A673 (cell line): ENCODE measurements at places on chromosomes 13 and 19. TPM values are rescaled to one million over a fixed set of nuclear protein-coding genes. Genes with fewer than 3 reads are reported as not detected.

DNA sequence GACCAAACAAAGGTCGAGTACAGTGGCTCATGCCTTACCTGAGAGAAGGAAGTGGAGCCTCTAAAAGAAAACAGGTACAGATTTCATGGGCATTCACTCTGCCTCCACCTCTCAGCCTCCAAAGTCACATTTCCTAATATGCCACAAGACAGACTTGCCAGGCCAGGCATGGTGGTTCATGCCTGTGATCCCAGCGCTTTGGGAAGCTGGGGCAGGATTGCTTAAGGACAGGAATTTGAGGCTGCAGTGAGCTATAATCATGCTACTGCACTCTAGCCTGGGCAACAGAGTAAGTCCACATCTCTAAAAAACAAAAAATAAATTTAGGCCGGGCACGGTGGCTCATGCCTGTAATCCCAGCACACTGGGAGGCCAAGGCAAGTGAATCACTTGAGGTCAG is 10.9 kb upstream of the DNMT1 start:
- no peak for DNase-seq
- H3K27ac ChIP-seq = no peak overlapping the region
- H3K4me1 ChIP-seq = no peaks in the 10 kb centered on the region
- no peaks in the 10 kb centered on the region for H3K36me3 ChIP-seq
- H3K4me3 ChIP-seq = no peak overlapping the region
- no peaks in the 10 kb centered on the region for H3K27me3 ChIP-seq

- peaks cover 17% of the 10 kb centered on the region for H3K36me3 ChIP-seq
- no peaks in the 10 kb centered on the region for H3K27me3 ChIP-seq
- peak within 1 kb of the TSS; percentile 94 for H3K27ac ChIP-seq
- peak within 1 kb of the TSS; percentile 86 for H3K4me3 ChIP-seq
- no peak for DNase-seq
These were observed at the start of gene HSPB6 for GRCh38 chr19:35756377-35757230. Gene HSPB6 (minus strand): TSS chr19:35757029. CDS start chr19:35757008, 21 bp downstream.

- no peak for DNase-seq
- peaks cover 3% of the 10 kb centered on the region for H3K27me3 ChIP-seq
- no peak overlapping the region for H3K27ac ChIP-seq
- no peaks in the 10 kb centered on the region for H3K4me1 ChIP-seq
- H3K4me3 ChIP-seq = no peak overlapping the region
- no peaks in the 10 kb centered on the region for H3K36me3 ChIP-seq
These were observed 13.5 kb upstream of the EBI3 start for GRCh38 chr19:4215807-4216206.

- H3K27me3 ChIP-seq = no peaks in the 10 kb centered on the region
- no peak overlapping the region for H3K27ac ChIP-seq
- H3K36me3 ChIP-seq = no peaks in the 10 kb centered on the region
- peak; percentile 63 for DNase-seq
These were observed 11.0 kb downstream of the TSHZ3 start for GRCh38 chr19:31338069-31338776.

DNA sequence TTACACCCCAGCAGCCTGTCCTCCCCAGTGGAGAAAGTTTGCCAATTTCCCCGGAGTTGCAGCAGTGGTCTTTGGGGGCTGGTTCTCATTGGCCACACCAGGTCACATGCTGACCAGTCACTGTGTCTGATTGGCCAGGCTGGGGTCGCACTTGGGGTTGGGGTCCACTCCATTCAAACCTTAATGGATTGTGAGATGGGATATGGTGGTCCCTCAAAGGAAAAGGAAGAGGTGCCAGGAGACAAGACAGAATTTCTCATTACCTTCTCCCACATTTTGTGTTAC is 3.4 kb downstream of the PPM1N start:
- no peaks in the 10 kb centered on the region for H3K36me3 ChIP-seq
- peaks cover 20% of the 10 kb centered on the region for H3K4me1 ChIP-seq
- no peak overlapping the region for H3K4me3 ChIP-seq
- DNase-seq = no peak

Gene GPC6
- 23.3 and 23.4 TPM in 2 replicates for total RNA-seq

DNA sequence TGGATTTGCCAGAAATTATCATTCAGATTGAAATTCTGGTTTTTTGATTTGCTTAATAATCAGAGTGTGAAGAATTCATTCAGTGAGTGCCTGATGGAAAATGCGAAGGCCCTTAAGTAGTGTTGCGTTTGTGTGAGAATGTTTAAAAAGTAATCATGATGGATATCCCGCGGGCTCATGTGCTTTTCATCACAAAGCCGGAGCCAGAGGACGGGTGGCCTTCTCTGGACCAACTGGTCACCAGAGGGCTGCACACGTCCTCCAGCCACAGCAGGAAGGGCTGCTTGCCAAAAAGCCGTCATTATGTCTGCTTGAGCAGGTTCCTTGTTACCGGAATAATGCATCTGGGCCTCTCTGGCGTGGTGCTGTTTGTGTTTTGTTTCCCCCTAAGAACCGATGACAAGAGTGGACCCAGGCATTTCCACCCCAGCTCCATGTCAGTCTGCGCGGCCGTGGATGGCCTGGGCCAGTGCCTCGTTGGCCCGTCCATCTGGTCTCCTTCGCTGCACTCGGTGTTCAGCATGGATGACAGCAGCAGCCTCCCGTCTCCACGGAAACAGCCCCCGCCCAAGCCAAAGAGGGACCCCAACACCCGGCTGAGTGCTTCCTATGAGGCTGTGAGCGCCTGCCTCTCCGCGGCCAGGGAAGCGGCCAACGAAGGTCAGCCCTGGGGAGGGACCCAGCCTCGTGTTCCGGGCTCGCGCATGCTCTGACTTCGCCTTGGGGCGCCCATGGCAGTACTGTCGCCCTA is 497.7 kb downstream of the MYO16 start:
- DNase-seq = no peak
- no peaks in the 10 kb centered on the region for H3K27me3 ChIP-seq
- H3K27ac ChIP-seq = no peak overlapping the region
- peaks cover 60% of the 10 kb centered on the region for H3K4me1 ChIP-seq

DNA sequence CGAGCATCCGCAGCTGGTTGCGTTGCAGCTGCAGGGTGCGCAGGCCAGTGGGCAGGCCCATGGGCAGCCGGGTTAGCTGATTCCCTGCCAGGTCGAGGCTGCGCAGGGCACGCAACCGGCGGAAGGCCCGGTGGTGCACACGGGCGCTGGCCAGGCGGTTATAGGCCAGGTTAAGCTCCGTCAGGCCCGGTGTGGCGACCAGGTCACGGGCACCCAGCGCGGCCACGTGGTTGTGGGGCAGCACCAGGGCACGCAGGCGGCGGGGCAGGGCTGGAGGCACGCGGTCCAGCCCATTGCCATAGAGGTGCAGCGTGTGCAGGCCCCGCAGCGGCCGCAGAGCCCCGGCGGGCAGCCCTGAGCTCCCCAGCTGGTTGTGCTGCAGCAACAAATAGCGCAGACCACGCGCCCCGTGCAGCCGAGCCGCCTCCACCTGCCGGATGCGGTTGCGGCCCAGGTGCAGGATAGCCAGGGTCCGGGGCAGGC is 5.3 kb downstream of the PODNL1 start:
- H3K27me3 ChIP-seq = no peaks in the 10 kb centered on the region
- no peak for DNase-seq
- no peak overlapping the region for H3K4me3 ChIP-seq
- no peak overlapping the region for H3K27ac ChIP-seq
- peaks cover under 1% of the 10 kb centered on the region for H3K36me3 ChIP-seq

Gene COX7A1
- total RNA-seq = not detected in 2 replicates

DNA sequence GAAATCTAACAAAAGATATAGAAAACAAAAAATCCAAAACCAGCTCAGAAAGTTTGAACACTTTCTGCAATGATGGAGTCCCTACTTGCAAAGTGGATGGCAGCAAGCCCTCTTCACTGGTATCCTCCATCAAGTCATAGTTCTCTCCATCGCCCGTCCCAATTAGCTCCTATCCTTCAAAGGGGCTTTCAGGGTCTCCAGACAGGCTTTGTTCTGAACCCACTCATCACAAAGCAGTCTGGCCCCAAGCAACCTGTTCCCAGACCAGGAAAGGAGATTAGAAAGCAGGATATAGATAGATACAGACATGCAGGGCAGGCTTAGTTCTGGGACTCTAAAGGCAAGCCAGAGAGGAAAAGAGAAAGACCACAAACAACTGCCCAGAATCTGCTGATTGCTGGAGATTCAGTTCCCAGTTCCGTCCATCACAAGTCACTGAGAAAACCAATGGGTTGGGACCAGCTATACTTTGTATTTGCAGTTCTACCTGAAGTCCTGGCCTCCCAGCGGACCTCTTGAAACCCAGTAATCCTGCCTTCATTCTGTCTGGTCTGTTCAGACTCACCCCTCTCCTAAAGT is 47.2 kb upstream of the EPHX3 start:
- H3K27me3 ChIP-seq = no peaks in the 10 kb centered on the region
- DNase-seq = no peak
- H3K36me3 ChIP-seq = no peaks in the 10 kb centered on the region
- H3K4me1 ChIP-seq = peaks cover 63% of the 10 kb centered on the region

DNA sequence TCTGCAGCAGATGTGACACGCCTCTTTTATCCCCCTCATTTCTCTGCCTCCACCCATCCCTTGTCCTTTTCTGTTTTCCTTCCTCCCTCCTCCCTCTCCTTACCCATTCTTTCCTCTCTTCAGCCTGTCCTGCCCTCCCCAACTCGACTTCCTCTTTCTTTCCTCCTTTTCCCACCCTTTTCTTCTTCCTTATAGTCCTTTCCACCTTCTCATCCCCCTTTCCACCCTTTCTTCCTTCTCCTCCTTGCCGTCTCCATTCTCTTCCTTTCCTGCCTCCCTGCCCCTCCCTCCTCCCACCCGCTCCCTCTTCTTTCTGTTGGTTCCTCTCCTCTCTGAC is 688 bp upstream of the ZNF71 start:
- H3K27me3 ChIP-seq = no peaks in the 10 kb centered on the region
- H3K36me3 ChIP-seq = peaks cover 17% of the 10 kb centered on the region
- no peak for DNase-seq
- H3K4me1 ChIP-seq = no peaks in the 10 kb centered on the region
- no peak overlapping the region for H3K27ac ChIP-seq

GRCh38 chr13:39789451-39789850 is 134.0 kb downstream of the COG6 start:
- no peak for DNase-seq
- H3K27me3 ChIP-seq = no peaks in the 10 kb centered on the region
- H3K4me1 ChIP-seq = peaks cover 21% of the 10 kb centered on the region
- H3K4me3 ChIP-seq = no peak overlapping the region
- no peak overlapping the region for H3K27ac ChIP-seq

DNA sequence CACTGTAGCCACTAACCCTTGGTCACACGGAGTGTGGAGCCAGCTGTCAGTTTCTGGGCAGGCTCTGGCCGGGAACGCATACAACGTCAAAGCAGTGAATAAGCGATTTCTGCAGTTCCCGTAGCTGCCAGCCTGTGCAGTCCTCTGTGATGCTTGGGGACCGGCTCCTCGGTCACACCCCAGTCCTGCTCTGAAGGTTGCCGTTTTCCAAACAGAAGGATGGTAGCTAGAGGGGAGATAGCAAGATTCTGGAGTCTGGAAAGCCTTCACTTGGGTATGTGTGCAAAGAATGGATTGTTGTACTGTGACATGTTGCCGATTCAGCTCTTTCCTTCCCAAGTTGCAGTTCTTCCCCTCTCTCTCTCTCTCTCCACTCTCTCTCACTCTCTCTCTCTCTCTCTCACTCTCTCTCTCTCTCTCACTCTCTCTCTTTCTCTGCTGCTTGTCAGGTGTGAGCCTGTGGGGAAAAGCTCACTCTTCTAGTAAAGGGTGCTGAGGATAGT is 38.7 kb upstream of the C1QTNF9 start:
- H3K36me3 ChIP-seq = no peaks in the 10 kb centered on the region
- peak overlapping the region; percentile 53 for H3K4me3 ChIP-seq
- H3K4me1 ChIP-seq = peaks cover 32% of the 10 kb centered on the region
- peak overlapping the region; percentile 97 for H3K27ac ChIP-seq
- peak; percentile 74 for DNase-seq
- H3K27me3 ChIP-seq = no peaks in the 10 kb centered on the region

Gene IGFL4
- total RNA-seq = not detected in 2 replicates

Gene PRRG2
- 1.5 and 1.9 TPM in 2 replicates for total RNA-seq

Gene PDX1
- total RNA-seq = not detected in 2 replicates

GRCh38 chr13:51603716-51604115 is 19.5 kb downstream of the WDFY2 start:
- peaks cover 43% of the 10 kb centered on the region for H3K4me1 ChIP-seq
- no peak for DNase-seq
- peaks cover 4% of the 10 kb centered on the region for H3K36me3 ChIP-seq
- no peak overlapping the region for H3K27ac ChIP-seq

- H3K36me3 ChIP-seq = no peaks in the 10 kb centered on the region
- no peak overlapping the region for H3K27ac ChIP-seq
- no peaks in the 10 kb centered on the region for H3K27me3 ChIP-seq
- DNase-seq = no peak
- no peak overlapping the region for H3K4me3 ChIP-seq
These were observed 6.9 kb upstream of the AP1M2 start for GRCh38 chr19:10593820-10594637.

GRCh38 chr19:27753622-27754021 is 1459.3 kb downstream of the UQCRFS1 start:
- H3K4me1 ChIP-seq = no peaks in the 10 kb centered on the region
- no peak overlapping the region for H3K4me3 ChIP-seq
- DNase-seq = no peak
- no peak overlapping the region for H3K27ac ChIP-seq
- H3K27me3 ChIP-seq = no peaks in the 10 kb centered on the region
- H3K36me3 ChIP-seq = no peaks in the 10 kb centered on the region

DNA sequence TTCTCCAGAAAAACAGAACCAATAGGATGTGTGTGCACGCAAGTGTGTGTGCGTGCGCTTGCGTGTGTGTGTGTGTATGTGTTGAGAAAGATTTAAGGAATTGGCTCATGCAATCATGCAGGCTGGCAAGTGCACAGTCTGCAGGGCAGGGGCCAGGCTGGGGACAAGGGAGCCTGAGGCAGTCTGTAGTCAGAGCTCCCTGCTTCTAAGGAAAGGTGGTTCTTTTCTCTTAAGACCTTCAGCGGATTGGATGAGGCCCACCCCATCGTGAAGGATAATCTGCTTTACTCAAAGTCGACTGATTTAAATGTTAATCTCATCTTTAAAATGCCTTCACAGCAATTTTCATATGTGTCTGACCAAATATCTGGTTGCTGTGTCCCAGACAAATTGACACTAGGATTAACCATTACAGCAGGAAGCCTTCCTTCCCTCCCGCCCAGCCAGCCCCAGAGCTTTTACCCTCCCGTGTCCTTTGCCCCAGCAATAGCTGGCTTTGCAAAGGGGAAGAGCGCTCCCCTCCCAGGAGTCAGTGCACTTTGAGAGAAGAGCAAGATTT is 15.0 kb upstream of the NAXD start:
- no peaks in the 10 kb centered on the region for H3K27me3 ChIP-seq
- no peaks in the 10 kb centered on the region for H3K36me3 ChIP-seq
- H3K4me3 ChIP-seq = no peak overlapping the region
- no peak overlapping the region for H3K27ac ChIP-seq

- peak overlapping the region; percentile 57 for H3K4me3 ChIP-seq
- H3K27me3 ChIP-seq = no peaks in the 10 kb centered on the region
- H3K27ac ChIP-seq = peak overlapping the region; percentile 80
- DNase-seq = peak; percentile 94
- H3K36me3 ChIP-seq = no peaks in the 10 kb centered on the region
These were observed 21.8 kb downstream of the OLFM2 start for GRCh38 chr19:9914315-9915207.

- DNase-seq = no peak
- H3K27ac ChIP-seq = no peak overlapping the region
These were observed 262 bp downstream of the COX7A1 start for GRCh38 chr19:36152019-36152351.

GRCh38 chr13:57634839-57635165 is 3.3 kb downstream of the PCDH17 start:
- H3K36me3 ChIP-seq = peaks cover 35% of the 10 kb centered on the region
- H3K4me1 ChIP-seq = peaks cover 22% of the 10 kb centered on the region
- no peak overlapping the region for H3K27ac ChIP-seq
- no peak for DNase-seq

- no peak overlapping the region for H3K4me3 ChIP-seq
- no peaks in the 10 kb centered on the region for H3K36me3 ChIP-seq
- no peaks in the 10 kb centered on the region for H3K4me1 ChIP-seq
- no peak overlapping the region for H3K27ac ChIP-seq
These were observed 14.1 kb upstream of the MYH14 start for GRCh38 chr19:50189331-50189730.
